ENCODE measurements at places on chromosomes 3 and 15.
A peak's percentile ranks its signal among the peaks of the same experiment; 100 is the strongest.

DNA sequence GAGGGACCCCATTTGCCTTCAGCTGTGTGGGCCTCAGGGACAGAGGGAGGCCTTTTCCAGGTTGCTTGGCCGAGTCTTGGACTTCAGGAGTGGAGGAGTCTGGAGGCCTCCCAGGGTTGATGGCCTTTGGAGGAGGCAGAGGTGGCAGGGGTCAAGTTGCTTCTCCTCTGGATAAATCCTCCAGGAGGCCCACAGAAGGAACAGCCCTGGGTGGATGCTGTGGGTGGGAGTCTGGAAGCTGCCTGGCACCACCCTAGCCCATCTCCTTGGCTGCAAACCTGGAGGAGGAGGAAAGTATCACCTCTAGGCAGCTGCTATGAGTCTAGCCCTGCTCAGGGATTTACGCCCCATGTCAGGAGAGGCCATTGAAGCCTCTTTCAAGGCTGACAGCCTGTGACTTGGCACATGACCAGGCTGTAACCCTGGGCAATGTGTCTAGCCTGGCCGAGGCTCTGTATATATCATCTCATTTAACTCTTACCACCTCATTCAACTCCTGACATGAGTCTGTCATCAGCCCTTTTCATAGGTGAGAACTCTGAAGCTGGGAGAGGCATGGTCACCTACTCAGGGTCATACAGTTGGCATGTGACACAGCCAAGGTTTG lies 2.9 kb upstream of the PRKCD start:
- DNase-seq: no peak

GRCh38 chr3:62414786-62415185 lies 41.4 kb upstream of the FEZF2 start:
- DNase-seq: no peak

- no peak for DNase-seq
These were observed 5.8 kb downstream of the SQOR start for GRCh38 chr15:45640616-45641015.

GRCh38 chr3:39752751-39753150 lies 56.7 kb upstream of the MYRIP start:
- no peak for DNase-seq

DNA sequence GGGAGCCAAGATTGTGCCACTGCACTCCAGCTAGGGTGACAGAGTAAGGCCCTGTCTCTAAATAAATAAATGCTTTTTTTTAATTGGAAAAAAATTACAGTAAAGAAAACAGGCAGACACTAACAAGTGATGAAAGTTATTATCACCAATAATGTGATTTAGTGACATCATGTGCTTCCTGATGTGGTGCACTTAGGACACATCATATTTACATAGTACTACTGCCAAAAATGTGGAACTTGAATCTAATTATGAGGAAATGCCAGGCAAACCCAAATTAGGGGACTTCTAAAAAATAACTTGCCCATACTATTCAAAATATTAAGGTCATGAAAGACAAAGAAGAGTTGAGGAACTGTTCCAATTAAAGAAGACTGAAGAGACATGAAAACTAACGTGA lies 30.8 kb downstream of the MAP4 start:
- no peak for DNase-seq

DNA sequence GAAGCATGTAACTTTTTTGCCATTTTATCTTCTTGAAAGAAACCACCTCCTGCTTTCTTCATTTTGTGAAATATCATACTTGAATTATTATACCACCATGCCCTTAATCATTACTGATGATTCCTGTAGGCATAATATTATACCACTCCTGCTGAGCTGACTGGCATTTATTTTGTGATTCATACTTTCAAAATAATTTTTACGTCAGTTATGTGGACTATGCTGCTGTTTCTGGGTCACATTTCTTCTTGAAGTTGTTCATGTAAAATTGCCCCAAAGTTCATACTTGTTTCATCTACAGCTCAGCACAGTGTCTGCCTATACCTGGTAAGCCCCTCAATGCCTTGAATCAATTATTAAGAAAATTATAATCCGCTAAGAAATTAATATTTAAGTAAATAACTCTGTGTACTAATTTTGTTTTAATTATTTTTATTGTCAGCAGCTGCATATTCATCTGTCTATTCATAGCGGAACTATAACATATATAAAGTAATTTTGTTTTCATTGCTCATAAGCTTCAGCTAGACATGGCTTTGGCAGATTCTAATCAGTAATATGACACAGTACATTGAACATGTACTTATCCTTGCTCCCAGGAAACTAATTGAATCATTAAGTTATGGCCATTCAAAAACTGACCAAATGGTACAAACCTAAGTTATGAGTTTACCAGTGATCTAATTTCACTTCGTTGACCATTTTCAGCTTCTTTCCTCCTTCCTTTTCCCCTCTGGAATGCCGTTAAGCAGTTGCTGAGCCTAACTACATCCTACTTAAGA lies 160.0 kb downstream of the NAALADL2 start:
- DNase-seq: no peak

DNA sequence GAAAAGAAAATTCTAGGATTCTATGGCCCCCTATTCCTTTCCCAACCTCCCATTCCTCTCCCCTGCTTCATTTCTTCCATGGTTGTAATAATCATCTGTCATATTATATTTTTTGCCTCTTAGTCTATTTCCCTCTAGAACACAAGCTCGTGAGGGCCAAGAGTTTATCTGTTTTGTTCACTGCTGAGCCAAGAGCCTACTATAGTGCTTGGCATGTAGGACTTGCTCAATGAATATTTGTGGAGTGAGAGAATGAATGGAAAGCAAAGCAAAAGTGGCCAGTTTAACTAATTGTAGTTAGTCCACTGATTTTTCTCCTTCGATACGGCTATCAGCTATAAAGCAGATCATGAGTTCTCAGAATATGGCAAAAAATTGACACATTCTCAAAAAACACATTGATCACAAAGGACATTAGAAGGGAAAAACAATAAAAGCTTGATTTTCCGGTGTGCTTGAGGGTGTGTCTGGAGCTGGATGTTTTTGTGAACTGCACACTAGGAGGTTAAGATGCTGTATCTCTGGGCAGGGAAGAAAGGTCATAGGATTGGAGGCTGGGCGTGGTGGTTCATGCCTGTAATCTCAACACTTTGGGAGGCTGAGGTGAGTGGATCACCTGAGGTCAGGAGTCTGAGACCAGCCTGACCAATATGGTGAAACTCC lies 25.0 kb upstream of the CTSH start:
- no peak for DNase-seq

DNA sequence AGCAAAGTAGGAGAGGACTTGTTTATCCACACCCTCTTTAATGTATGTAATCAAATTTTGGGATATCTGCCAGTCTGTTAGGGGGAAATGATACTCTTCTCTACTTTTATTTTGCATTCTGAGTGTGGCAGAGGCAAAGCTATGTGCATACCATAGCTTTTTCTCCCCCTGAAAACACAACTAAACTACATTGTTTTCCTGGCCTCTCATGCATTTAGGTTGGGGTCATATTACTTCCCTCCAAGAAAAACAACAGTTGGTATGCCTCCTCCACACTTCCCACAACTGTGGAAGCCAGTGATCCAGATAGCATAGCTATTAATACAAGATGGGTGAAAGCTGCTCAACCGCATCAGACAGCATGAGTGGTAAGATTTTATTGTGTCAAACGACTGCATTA lies 6.9 kb downstream of the RPL15 start:
- no peak for DNase-seq

DNA sequence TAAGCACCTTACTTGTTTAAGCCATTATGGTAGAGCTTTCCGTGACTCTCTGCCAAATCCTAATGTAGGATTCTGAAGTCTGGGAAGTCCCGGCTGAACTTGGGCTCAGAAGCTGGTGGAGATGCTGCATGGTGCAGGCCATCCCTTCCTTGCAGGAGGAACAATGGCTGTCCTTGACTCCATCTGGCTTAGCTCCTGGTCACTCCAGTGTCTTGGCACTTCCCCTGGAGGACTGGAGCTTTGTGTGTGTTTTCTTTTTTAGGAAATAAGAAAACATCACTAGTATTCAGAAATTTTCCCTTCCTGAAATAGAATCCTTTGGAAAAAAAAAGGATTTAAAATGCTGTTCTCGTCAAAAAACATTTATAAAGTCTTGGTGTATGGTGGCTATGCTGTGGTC lies 209.3 kb upstream of the ROPN1 start:
- no peak for DNase-seq

- peak; percentile 78 for DNase-seq
These were observed 641 bp downstream of the ACVR2B start for GRCh38 chr3:38454178-38454883.

- no peak for DNase-seq
These were observed 29.9 kb upstream of the GRIP2 start for GRCh38 chr3:14570089-14570488.

DNA sequence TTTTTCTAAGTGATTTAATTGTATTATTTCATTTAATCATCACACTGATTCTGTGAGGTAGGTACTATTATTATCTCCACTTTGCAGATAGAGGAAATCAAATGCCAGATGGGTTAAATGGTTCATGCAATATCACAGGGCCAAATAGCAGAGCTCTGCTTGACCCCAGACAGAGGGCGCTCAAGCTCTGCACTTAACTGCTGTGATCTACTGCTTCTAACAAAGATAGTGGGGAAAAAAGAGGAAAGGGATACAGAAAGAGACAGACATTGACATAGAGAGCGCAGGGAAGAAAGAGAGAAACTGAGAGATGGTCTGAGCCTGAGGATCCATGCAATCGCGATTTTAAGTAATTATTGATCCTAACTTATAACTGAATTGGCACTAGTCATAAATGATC lies 279.1 kb upstream of the THRB start:
- DNase-seq: peak; percentile 68

GRCh38 chr3:108125153-108125543 lies 34.3 kb upstream of the CD47 start:
- no peak for DNase-seq

- DNase-seq: no peak
These were observed 13.8 kb downstream of the ABTB1 start for GRCh38 chr3:127686512-127686894.

DNA sequence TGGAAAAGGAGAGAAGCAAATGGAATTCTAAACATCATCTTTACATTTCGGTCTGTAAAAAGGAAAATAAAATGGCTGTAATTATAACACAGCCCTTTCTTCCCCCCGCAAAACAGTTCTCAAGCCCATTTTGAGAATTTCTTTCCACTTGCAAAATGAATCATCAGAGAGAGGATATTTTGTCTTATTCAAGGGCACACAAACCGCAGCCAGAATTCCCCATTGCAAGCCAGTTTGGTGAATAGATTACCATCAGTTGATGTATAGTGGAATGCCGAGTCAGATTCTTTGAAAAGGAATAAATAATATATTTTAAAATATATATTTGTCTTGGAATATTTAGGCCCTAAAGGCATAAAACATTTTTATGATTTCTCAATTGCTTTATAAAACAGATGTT lies 420.4 kb upstream of the SEMA6D start:
- DNase-seq: no peak

- DNase-seq: no peak
These were observed 41.6 kb downstream of the NANOGP8 start for GRCh38 chr15:35043373-35044095.

- no peak for DNase-seq
These were observed 116.3 kb downstream of the CLSTN2 start for GRCh38 chr3:140051019-140051957.

DNA sequence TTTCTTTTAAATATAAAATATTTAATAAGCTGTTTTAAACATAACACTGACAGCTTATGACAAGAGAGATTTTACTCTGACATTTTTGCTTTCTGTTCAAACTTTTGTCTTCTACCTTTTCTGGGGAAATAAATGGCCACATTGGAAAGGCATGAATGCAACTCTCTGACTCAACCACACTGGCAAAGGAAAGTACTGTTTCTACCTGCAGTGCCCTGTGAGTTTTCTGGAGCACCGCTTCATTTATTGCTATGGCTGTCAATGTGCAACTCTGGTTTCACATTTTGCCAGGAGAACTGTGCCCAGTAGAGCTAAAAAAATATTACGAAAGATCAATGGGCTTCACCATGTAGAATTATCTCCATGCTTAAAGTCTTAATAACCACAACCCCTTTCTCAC lies 15.1 kb downstream of the PDZRN3 start:
- DNase-seq: no peak

GRCh38 chr15:44246521-44247268 lies 41.8 kb upstream of the GOLM2 start:
- DNase-seq: no peak

GRCh38 chr3:128004661-128005060 lies 47.6 kb upstream of the SEC61A1 start:
- no peak for DNase-seq

DNA sequence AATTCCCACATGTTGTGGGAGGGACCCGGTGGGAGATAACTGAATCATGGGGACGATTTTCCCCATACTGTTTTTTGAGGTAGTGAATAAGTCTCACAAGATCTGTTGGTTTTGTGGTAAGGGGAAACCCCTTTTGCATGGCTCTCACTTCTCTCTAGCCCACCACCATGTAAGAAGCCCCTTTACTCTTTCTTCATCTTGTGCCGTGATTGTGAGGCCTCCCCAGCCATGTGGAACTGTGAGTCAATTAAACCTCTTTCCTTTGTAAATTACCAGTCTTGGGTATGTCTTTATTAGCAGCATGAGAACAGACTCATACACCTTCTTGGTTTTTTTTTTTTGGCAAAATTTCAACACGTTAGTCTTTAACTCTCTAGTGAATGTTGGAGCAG lies 18.1 kb downstream of the ARL8B start:
- no peak for DNase-seq

DNA sequence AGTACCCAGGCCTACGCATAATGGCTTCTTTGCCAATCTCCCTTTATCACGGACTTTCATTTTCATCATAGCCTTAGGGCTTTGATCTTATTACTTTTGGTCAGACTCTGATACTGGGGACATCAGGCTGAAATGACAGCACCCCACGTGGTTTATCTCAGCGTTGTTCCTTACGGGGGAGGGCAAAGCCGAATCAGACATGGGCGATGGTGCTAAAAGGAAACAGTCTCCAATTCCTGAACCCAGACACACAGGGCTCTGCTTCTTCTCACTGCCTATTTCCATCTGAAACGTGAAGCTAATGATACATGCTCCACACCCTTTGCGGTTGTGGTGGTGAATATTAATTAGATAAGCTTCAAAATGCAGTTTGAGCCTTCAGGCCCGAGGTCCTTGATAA lies 59.4 kb upstream of the CD47 start:
- DNase-seq: no peak

- no peak for DNase-seq
These were observed 49.5 kb downstream of the UMPS start for GRCh38 chr3:124779751-124780191.

DNA sequence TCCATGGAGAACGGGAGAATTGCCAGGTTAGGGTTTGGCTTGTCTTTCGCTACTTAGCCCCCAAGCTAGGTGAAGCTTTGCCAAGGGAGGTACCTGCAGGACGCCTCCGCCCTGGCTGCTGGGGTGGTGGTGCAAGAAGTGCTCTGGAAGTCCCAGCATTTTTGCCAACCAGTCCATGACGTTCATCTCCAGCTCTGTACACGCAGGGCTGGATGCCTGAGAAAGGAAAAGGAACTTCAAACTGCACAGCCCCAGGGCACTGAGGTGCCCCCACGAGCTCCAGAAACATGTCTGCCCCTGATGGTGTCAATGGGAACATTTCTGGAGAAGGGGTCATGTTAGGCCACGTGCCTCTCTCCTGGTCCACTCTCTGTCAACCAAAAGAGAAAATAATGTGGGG lies 8.2 kb downstream of the HDC start:
- no peak for DNase-seq
